ENCODE measurements at places on chromosomes 16 and 17.

DNA sequence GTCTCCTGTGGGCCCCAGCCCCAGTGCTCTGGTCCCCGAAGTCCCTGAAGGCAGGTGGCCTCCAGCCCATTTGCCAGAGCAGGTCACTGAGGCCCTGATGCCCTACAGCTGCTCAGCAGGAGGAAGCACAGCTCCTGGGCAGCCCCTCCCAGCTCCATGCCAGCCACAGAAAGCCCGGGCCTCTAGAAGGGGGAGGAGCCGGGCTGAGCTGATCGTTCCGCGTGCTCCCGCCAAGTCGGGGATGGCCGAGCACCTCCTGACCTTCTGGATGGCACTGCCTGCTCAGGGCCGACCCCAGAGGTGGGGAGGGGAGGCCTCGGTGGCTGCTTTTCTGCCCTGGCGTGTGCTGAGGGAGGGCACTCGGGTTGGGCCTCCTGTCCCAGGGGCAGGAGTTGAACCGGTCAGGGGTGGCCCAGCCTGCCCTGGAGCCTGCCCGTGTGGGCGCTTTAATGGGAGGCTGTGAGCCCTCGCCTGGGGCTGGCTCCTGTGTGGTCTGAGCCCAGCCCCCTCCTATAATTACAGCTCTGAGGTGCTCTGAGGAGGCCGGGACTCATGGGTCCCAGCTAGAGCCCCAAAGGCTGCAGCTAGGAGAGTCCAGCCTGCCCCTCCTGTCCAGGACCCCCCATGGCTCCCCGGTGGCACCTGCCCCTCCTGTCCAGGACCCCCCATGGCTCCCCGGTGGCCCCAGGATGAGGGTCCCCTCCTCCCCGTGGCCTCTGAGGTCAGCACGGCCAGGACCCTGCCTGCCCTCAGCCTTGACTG lies 29.7 kb downstream of the ZFPM1 start:
- DNase-seq = no peak

DNA sequence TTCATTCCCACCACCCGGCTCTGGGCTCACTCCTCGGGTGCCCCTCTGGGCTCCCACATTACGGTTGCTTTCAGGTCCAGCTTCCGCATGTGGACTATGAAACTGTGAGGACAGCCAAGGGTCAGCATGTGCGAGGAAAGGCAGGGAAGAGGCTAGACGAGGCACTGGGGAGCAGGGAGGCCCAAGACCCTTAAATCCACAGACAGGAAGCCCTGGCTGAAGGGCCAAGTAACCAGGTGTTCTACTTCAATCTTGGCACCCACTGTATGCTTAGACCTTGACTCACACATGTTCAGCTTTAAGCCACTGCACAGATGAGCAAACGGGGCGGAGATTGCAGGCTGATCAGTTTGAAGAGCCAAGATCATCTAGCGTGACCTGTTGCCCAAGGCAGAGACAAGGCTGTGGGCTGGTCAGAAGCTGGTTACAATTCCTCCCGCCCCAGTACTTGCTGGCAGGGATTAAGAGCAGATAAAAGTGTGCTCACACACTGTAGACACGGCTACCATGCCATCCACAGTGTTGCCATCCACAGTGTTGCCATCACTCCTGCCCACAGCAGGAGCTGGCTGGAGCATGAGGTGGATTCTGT lies at the start of gene CES4A:
TSS of gene CES4A (plus strand) at position 393 of the 592 bp plus-strand sequence. CDS start at position 577, 184 bp downstream.
- no peak for DNase-seq

- no peak for DNase-seq
Observed at GRCh38 chr16:8851761-8852403, 16.9 kb downstream of the CARHSP1 start.

DNA sequence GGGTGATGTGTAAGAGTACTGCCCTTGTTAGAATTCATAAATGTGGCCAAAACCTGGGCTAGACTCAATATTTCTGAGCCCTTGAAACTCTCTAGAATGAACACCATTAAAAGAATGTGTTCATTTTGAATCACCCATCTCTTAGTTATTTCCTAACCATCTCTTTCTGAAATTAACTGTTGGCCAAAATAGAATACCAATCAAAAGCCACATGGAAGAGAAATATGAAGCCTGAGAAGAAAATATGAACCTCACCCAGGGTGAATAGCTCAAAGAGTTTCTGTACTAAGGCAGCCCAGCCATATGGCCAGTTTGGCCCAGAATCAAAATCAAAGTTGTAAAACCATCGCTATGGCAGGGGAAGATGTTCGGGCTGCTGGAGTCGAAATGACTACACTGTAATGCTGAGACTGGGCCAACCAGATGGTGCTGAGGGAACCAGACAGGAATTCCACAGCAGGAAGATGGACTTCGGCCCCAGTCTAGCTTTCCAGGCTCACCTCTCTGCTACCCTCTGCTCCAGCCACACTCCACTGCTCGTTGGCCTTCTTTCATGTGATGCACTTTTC lies 154.3 kb upstream of the ZFHX3 start:
- DNase-seq = no peak

GRCh38 chr17:77140878-77141767 lies at the start of gene SEC14L1:
SEC14L1 (plus strand) TSS chr17:77140969; CDS start chr17:77143597, 2,628 bp downstream.
- no peak for DNase-seq

DNA sequence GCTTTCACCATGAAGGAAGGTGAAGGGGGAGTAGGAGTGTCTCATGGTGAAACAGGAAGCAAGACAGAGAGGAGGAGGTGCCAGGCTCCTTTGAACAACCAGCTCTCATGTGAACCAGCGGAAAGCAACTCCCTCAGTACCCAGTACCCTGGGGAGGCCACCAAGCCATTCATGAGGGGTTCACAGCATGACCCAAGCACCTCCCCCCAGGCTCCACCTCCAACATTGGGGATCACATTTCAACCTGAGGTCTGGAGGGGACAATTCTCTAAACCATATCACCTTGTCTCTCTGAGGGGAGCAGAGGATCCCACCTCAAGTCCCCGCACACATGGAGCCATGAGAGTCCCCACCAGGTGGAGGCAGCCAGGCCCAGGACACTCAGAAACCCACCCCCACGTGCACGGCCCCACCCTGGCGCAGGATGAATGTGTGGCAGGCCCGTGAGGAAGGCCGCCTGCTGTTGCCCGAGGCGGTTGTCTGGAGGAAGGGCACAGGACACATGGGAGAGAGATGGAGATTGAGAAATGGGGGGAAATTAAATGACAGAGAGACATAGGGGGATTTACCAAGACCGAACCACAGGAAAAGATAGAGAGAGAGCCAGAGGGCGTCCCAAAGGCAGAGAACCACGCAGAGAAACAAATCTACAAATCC lies 85.9 kb downstream of the TMEM132E start:
- no peak for DNase-seq

DNA sequence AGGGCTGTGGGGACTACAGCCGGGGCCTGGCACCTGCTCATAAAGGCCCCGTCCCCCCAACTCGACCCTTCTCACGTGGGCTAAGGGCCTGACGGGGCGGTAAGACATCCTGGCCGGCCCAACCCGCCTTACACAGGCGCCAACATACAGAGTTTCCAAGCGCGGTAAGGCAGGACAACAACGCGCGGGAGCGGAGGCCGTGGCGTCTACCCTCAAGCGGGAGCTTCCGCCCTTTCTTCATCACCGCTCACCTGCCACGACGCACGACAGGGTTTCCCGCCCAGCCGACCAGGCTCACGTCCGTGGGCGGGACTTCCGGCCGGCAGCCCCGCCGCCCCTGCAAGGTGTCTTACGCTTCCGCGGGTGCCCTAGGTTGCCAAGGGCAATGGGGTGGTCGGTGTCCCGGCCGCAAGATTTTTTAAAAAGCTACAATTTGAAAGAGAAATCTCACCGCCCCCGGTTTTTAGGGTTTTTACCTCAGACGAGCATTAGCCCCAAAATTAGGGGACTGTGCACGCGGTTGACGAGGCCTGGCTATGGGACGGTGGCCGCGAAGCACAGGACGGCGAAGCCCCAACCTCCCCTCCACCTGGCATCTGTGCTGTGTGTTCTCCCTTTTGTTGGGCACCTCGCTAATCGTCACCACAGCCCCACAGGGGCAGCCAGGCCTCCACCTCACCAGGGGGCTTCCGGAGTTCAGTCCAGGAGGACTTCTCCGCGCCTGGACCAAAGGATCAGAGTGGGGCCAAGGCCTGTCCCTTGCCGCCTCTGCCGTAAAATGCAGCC lies at the start of gene TERB1:
TSS of gene TERB1 (minus strand) at position 265 of the 786 bp plus-strand sequence. CDS start 4,786 bp downstream, outside the sequence.
- DNase-seq = no peak

DNA sequence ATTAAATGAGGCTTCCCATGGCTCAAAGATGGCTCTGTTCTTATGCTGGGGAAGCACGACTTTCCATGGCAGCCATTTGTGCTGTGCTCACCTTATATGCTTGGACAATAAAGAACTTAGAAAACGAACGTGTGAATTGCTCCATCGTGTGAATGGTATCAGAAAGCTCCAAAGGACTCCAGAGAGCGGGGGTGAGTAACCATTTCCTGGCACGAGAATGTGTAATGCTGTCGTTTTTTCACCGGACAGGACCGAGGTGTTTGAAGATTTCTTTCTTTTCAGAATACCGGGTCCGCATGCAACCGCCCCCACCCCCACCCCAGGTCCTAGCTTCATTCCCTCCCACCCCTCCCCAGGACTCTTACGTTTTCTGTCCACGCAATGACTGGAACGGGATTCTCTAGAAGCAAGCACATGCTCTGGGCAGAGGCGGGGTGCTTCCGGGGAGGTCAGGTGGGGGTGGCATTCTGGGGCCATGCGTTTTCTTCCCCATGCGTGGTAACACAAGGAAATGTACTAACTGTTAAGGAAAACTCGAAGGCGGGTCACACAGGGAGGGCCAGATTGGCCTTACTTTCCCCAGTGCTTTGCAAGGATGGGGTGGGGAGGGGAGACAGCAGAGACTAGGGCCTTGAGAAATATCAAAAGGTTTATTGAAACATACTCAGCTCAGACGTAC lies 26.2 kb downstream of the GPRC5B start:
- DNase-seq = no peak

DNA sequence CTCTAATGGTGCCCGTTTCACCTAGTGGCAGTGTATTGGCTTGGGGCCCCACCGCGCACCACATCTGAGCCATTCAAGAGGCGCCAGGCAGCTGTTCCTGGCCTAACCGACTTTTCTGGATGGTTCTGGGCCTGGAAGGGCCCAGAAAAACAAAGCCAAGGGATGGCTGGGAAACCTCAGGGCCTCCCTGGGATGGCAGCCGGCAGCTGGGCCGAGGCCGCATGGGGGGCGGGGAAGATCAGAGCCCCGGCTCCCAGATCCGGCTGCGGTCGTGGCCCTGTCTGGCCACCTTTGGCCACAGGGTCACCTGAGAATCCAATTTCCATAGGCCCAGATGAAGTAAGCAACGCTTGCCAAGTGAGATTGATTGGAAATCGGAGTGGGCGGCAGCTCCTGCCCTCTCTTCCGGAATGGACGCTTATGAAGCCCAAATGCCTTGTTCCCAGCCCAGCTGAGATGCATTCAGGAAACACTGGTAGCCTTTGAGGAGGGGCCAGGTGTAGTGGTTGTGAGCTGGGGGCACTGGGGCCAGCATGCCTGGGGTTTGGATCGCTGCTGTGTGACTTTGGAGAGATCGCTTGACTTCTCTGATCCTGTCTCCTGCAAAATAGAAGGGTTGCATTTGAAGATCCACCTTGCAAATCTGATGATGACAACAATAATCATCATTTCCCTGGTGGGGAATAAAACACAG lies 163.8 kb upstream of the GSE1 start:
- no peak for DNase-seq

DNA sequence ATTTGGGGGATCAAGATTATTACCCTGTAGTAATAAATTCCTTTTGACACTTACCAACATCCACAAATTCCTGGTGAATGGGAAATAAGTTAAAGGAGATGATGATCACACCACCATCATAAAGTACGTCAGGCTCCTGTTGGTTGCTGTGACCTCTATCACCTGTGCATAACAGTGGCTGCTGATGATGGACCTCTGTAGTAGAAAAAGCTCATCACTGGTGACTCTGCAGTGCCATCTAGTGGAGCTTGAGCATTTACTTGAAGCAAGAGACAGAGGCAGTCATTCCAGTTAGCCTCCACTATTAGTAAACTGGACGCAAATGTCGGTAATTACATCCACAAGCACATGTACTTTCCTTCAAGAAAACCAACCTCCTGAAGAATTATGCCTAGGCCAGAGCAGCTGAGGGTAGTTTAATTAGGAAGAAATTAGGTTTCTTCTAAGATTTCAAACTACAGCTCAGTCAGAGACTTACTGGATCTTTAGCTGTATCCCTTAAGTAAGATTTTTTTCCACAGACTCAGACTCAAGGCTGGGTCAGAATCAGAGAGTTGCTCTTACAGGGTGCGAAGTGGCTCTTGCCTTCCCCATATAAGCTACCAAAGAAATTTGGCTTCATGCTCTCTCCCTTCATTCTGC lies 39.3 kb downstream of the CYB561 start:
- peak; percentile 67 for DNase-seq

DNA sequence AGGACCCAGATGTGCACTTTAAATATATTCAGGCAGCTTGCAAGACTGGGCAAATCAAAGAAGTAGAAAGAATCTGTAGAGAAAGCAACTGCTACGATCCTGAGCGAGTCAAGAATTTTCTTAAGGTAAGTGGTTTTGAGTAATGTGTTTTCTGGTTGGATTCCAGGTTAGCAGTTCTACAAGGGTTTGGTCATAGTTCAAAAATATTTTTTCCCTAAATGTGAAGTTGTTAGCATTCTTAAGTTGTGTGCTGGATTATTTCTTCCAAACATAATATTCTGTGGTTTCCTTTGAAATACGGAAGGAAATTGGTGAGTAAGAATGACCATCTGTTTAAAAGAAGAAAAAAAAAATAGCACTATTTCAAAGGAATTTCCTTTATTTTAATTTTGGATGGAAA lies 38.4 kb downstream of the PTRH2 start:
- no peak for DNase-seq

- DNase-seq = no peak
Observed at GRCh38 chr16:3165111-3165822, 22.7 kb upstream of the OR1F1 start.

DNA sequence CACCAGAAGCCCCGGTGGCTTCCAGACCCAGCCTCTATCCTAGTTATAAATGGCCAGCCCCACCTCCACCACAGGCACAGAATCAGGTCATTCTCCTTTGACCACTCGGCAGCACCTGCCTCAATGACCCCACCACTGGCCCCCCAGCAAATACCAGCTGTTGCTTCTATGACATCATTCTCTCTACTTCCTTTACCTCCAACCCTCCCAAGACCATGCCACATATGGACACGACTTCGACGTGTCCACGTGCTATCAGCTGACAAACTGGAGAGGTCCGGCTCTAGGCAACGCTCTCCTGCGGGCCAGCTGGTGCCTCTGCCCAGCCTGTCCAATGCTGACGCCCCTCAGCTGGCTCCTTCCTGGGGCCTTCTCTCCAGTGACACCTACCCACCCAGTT lies 5.9 kb downstream of the ALYREF start:
- DNase-seq = no peak
